ENCODE measurements at places on chromosomes 5 and 9. TPM values are rescaled to one million over a fixed set of nuclear protein-coding genes. Genes with fewer than 3 reads are reported as not detected.

FGF1 gene
- polyA plus RNA-seq: 29.6 TPM

WHRN gene
- polyA plus RNA-seq: 1.5 TPM

ANKRD31 gene
- polyA plus RNA-seq: not detected

SH3RF2 gene
- polyA plus RNA-seq: 0.37 TPM

SERF1A gene
- 6.8 TPM for polyA plus RNA-seq

PCSK1 gene
- 1.6 TPM for polyA plus RNA-seq

APC gene
- 17.8 TPM for polyA plus RNA-seq

ORM2 gene
- polyA plus RNA-seq: not detected

APBA1 gene
- 0.93 TPM for polyA plus RNA-seq

PLAC8L1 gene
- polyA plus RNA-seq: 0.56 TPM

NR5A1 gene
- not detected for polyA plus RNA-seq

MCCC2 gene
- 17.8 TPM for polyA plus RNA-seq

SPAAR gene
- polyA plus RNA-seq: 0.39 TPM

ADCY2 gene
- not detected for polyA plus RNA-seq

MRPS27 gene
- polyA plus RNA-seq: 36.4 TPM

CATSPER3 gene
- 0.14 TPM for polyA plus RNA-seq

Data from GM23248 (cell line).